Posterior vena cava (tissue), 2 donors: ENCODE measurements at places on chromosomes 5 and 9. TPM values are rescaled to one million over a fixed set of nuclear protein-coding genes. Genes with fewer than 3 reads are reported as not detected.

PDE6A gene
- not detected for total RNA-seq

DNA sequence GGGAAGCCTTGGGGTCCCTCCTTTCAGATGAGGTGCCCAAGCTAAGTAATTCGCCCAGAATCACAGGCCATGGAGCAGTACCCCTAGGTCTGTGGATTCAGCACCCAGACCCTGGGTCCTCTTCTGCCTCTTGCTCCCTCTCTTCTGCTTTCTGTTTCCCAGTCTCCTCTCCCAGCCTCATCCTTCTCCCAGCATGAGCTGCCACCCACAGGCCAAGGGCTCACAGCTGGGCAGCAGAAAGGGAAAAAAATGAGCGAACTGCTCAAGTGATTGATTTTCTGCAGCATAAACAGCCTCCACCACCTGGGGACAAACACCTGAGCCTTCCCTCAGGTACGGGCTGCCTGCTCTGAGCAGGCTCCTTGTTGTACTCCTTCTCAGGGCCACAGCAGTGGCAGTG is 113.9 kb upstream of the SAP30L start:
- DNase-seq = no peak

GRCh38 chr5:172412724-172413286 is 41.5 kb downstream of the SH3PXD2B start:
- DNase-seq = peak; percentile 98

GRCh38 chr5:113776168-113776567 is 262.7 kb downstream of the YTHDC2 start:
- DNase-seq = no peak
